ENCODE measurements at places on chromosomes 4 and X.

- DNase-seq: no peak
Observed at GRCh38 chr4:182019148-182019652, 224.0 kb upstream of the TENM3 start.

DNA sequence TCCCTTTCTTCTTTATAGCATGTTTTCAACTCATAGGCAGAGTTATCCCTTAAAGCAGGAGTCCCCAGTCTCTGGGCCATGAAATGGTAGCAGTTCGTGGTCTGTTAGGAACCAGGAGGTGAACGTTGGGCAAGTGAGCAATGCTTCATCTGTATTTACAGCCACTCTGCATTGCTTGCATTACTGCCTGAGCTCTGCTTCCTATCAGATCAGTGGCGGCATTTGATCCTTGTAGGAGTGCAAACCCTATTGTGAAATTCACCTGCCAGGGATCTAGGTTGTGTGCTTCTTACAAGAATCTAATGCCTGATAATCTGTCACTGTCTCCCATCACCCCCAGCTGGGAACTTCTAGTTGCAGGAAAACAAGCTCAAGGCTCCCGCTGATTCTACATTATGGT, 39.8 kb downstream of the DTHD1 start:
- no peak for DNase-seq

DNA sequence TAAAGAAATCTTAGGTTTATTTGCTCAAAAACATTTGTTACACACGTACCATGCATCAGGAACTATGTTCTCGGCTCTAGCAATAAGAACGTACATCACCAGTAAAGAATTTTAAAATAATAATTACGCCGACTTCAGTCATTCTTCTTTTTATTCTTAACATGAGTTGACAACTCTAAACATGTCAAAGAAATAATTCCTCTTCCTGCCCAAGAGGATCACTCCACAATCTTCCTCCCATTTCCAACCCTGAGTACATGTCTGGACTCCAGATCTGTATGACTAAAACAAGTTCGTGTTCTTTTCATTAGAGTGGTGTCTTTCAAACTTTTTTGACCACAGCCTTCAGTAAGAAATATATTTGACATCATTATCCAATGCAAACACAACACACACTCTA, 201.6 kb upstream of the GRIA3 start:
- DNase-seq: no peak

DNA sequence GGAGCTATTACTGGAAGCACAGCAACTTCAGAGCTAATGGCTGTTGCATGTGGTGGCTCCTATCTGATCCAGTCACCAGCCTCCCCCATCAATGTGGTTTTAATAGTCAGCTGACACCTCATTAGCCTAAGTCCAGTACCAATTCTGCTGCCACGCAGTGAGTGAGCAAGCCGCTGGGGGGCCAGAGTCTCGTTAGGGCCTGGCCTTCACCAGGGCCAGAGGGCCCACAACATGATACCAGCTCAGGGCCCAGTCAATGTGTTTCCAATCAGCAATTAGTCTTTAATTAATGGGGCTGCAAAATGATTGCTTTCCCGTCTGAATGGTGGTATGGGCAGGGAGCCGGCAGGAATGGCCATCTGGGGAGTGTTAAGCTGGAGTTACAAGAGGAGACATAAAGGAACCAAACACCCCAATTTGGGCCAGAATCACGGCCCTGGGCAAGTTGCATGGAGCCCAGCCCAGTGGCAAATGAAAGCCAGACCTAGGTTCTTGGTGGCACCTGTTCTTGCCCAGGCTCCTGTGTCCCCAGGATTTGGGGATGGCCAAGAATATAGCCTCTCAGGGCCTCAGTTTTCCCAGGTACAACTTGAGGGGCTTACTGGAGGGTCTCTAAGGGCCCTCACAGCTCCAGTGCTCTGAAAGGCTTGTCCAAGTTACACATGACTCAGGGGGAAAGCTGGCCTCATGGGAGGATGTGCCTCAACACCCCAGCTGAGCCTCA, 119.2 kb downstream of the EFNB1 start:
- no peak for DNase-seq

GRCh38 chr4:57554556-57555092, 444.4 kb upstream of the IGFBP7 start:
- no peak for DNase-seq

DNA sequence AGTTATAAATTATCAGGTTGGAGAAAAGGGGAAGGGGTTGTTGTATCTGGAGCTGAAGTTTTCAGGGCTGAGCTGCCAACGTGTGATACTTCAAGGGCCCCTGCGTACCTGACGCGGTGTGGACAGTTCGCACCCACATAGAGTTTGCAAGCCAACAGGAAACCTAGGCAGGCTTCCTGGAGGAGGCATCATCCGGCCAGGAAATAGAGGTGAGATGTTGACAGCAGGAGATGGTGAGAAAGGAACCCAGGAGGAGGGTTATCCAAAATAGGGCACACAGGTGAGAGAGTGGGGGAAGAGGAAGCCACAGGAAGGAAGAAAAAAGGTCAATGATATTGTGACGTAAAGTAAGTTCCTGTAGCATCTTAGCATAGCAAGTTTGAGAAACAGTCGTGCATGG, 127.2 kb downstream of the DHRSX start:
- DNase-seq: no peak

Measured in left renal cortex interstitium (tissue), 4 donors.